Posterior vena cava (tissue), 2 donors: ENCODE measurements at places on chromosomes 2 and 18. TPM values are rescaled to one million over a fixed set of nuclear protein-coding genes. Genes with fewer than 3 reads are reported as not detected.

The TXNDC2 gene
- total RNA-seq = 0.19 TPM

The EPC2 gene
- total RNA-seq = 37.7 TPM

The CEBPZ gene
- total RNA-seq = 54.9 TPM

The CNRIP1 gene
- total RNA-seq = 32.2 TPM

The LTBP1 gene
- total RNA-seq = 235 TPM

DNA sequence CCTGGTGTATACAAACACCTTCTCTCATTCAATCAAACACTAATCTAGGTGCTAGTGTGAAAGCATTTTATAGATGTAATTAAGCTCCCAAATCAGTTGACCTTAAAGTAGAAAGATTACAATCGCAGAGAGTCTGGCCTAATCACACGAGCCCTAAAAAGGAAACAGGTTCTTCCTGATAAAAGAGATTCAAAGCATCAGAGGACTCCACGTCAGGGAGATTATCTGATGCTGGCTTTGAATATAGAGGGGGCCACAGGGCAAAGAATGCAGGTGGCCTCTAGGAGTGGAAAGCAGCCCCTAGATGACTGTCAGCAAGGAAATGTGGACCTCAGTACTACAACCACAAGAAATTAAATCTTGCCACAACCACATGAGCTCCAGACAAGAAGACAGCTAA lies 28.2 kb upstream of the ZC3H15 start:
- no peak for DNase-seq

- no peak for DNase-seq
Measured at GRCh38 chr2:224778474-224778877, 62.3 kb upstream of the CCDC195 start.

DNA sequence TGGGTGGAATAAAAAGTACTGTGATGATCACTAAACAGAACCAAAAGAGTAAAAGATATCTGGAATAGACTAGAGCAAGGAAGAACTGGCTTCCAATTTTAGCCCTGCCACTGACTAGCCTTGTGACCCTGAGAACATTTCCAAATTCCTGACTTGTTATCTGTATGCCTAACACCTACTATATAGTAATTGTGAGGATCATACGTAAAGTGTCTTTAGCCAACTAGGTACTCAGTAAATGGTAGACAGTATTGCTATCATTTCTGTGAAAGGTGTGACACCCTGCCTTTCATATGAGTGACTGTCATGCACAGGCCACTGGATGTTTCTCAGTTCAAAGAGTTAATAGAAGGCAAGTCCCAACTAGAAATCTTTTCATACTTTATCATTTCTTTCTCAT lies 29.8 kb downstream of the CYTIP start:
- no peak for DNase-seq

GRCh38 chr2:143431316-143431715 lies 302.1 kb downstream of the ARHGAP15 start:
- no peak for DNase-seq

GRCh38 chr2:165631089-165631488 lies 161.6 kb downstream of the CSRNP3 start:
- no peak for DNase-seq

DNA sequence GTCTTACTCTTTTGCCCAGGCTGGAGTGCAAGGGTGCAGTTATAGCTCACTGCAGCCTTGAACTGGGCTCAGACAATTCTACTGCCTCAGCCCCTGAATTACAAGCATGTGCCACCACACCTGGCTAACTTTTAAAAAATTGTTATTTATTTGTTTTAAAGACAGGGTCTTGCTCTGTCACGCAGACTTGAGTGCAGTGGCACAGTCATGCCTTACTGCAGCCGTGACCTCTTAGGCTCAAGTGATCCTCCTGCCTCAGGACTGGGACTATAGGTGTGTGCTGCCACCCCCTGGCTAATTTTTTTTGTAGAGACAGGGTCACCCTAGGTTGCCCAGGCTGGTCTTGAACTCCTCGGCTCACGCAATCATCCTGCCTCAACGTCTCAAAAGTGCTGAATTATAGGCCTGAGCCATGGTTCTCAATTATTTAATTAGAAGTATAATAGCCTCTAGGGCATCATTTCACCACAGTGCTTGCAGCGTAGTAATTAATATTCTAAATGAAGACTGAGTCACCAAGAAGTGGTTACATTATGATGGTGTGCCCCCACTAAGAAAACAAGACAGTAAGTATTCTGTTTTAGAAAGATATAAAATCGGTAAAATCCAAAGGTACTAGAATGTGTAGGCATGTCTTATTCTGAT lies 69.6 kb downstream of the EML4 start:
- DNase-seq = no peak

DNA sequence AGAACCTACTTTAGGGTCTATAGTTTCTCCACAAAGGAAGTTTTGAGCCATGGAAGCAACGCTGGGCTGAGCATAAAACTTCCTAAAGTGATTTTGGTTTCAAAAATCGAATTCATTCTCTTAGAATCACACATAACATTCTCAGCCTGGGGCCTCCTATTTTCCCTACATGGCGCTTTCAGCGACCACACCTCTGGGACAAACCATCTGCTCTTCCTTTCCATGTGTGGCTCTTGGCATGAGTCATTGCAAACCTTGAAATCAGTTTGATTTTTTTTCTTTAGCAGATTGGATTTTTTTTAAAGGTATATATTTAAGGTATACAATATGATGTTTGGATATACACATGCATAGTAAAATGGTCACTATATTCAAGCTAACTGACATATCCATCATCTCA lies 72.5 kb upstream of the APCDD1 start:
- DNase-seq = no peak
